ENCODE measurements at places on chromosomes 11 and 22.

DNA sequence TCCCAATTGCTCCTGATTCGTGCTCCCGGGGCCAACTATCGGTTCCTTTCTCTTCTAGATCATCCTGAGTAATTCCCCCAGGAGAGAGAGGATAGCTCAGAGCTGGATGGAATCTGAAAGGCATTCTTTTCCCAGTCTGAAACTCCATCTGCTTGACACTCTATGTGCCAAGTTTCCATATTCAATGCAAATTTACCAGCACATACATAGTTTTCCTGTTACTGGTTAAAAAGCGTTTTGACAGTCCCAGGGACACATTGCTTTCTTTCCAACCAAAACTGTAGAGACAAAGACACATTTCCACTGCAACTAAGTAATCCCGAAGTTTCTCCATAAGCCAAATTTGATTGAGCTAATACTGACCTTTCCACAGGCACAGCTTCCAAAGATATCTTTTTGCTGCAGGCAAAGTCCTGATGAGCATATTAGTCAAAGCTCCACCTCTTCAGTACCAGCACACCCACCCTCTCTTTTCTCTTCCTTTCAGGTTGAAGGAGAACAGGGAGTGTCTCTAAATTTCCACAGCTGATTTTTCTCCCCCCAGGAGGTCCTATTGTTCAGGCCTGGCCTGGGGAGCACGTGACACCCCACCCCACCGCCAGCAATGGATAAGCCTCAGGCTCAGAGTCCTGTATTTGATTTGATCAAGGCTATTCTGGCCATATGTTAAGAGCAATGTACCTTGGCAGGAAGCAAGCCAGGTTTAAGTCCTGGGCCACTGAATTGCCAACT is 9.7 kb upstream of the ANKK1 start:
- DNase-seq: no peak

GRCh38 chr11:93287434-93287833 is 43.1 kb upstream of the DEUP1 start:
- DNase-seq: no peak

- DNase-seq: peak; percentile 66
These were observed 8.1 kb downstream of the PC start for GRCh38 chr11:66950112-66950535.

DNA sequence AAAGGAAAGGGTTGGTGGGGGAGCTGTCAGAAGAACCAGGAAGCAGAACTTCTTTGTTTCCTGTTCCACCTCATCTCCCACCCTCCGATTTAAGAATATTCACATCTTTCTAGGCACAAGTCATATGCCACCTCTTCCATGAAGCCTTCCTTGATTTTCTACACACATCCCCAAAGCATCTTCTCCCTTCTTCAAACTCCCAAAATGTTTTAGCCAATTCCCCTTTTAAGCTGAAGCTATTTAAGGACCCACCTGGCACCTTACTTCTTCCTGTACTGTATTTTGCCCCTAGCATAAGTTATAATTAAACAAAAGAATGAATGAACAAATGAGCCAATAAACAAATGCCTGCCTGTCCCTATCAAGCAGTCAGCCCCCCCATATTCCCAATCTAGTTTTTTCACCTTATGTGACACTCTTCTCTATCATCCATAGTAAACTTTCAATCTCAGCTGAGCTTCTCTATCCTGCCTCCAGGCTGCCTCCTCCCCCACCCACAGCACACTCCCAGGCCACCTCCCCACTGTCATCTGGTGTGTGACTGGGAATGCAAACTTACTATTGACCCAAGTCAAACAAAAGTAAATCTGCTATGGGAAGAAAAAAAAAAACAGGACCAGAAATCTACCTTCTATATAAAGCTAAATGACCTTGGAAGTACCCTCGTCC is 3.9 kb downstream of the TNKS1BP1 start:
- DNase-seq: no peak

DNA sequence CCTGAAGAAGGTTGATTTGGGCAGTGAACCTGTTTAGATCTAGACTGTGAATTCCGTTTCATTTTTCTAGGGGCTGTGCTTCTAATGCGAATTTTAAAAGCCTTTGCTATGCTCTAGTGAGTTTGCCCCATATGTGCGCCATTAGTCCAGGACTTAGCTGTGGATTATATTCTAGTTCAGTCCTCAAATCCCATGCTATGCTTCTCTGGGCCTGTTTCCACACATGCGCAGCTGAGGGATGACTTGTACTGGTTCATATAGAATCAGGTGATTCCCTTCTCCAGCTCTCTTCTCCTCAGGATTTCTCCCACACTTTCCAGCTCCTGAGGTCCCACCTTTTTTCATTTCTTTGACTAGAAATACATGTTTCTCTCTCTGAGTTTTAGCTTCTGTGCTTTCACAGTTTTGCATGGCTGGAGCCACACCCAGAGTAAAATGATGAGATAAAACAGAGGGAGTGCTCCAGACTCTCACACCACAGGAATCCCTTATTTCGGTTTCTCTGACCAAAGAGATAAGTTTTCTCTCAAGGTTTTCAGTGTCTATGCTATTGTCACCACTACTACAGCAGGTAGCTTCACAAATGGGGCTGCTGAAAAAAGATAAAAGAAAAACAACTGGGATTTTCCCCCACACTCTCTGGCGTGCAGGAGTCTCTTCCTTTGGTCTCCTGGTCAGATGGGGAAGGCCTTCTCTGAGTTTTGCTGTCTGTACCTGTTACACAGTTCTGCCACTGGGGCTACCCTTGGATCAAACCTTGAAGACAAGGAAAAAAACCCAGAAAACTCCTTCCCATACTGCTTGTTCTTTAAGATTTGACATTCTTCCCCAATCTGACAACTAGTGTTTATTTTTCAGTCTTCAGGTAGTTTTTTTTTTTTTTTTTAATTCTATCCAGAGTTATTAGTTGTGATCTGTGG is 96.2 kb upstream of the TEAD1 start:
- no peak for DNase-seq

GRCh38 chr22:20390394-20390907 is 3.5 kb upstream of the ZNF74 start:
- no peak for DNase-seq

- no peak for DNase-seq
These were observed 407.4 kb downstream of the LRRC4C start for GRCh38 chr11:41051919-41052635.

GRCh38 chr22:44701824-44702478 is at the start of gene PRR5:
Gene PRR5, plus strand, starts transcription at chr22:44702204. Its CDS starts 271 bp downstream, at chr22:44702475.
- no peak for DNase-seq
